ENCODE measurements at places on chromosomes 11 and 22.

- no peak for DNase-seq
These were observed 79.3 kb upstream of the SUSD2 start for GRCh38 chr22:24101966-24102365.

- DNase-seq: no peak
These were observed 111.3 kb downstream of the WNT7B start for GRCh38 chr22:45865561-45866125.

DNA sequence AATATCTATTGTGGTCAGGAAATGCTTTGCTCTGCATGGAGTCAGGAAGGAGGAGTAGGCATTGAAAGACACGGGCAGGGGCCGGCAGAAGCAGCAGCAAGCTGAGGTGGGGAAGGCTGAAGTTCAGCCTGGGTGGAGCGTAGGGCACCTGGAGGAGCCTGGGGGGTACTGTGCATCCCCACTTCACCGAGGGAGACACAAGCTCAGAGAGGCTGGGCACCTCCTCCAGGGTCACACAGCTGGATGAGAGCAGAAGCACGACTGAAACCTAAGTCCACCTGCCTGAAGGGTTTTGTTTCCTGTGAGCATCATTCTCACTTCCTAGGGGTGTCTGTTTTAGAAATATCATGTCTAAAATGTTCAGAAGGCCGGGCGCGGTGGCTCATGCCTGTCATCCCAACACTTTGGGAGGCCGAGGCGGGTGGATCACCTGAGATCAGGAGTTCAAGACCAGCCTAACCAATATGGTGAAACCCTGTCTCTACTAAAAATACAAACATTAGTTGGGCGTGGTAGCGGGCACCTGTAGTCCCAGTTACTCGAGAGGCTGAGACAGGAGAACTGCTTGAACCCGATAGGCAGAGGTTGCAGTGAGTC, 138.3 kb downstream of the MPPED1 start:
- DNase-seq: no peak

DNA sequence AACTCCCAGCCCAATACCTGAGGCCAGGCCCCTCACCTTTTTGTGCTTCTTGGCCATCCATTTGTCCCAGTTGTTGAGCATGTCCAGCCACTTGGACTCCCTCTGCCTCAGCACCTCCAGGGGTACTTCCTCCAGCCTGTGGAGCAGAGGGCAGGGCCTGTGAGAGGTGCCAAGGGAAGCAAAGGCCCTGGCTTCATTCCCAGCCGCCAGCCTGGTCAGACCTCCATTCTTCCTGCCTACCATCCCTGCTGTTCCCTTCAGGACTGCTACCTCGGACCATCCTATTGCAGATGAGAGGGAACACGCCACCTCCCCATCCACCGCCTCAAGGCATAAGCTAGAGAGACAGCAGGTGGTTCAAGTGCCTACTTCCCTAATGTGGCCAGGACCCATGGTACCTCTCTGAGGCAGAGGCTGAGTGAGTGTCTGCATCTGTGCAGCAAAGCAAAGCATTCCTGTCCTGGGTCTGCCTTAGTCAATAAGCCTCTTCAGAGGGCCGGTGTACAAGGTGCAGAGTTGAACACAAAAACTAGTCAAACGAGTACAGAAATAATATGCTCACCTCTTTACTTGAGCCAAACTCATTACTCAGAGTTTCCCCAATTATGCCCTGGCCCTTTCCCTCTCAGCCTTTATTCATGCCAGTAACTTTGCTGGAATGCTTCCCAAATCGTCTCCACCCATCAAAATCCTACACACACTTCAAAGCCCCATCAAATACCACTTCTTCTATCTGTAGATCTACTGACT, 15.4 kb upstream of the CASTOR1 start:
- peak; percentile 6 for DNase-seq

DNA sequence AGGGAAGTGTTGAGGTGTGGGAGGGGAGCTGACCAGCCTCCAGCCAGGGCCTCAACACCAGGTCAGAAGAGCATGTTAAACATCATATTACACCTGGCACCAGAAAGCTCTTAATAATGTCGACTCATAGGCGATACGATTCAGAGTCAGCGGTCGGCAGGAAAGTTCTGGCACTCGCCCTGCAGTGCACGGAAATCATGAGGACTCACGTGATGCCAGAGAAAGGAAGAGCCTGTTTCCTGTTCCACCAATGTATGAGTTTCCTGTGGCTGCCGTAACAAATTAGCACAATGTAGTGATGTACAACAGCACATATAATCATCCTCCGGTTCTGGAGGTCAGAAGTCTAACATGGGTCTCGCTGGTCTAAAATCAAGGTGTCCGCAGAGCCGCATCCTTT, 198.8 kb downstream of the BARX2 start:
- no peak for DNase-seq

- no peak for DNase-seq
These were observed 36.8 kb upstream of the RBFOX2 start for GRCh38 chr22:36065462-36065774.

DNA sequence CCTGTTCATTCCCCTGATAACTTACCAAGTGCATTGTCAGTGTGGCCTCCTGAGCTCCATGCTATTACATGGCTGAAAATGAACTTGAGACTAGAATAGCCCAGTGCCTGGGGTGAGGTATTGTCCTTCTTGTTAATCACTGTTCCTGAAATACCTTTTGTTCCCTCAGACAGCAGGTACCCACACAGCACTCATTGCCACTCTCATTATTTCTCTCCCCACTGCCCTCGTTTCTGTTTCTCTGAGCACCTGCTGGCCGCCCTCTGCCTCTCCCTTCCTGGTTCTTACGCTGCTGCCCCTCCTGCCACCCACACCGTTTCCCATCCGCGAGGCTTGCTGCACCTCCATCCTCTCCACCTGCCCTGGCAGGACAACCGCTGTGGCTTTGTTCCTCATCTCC, 36.9 kb upstream of the RAB1B start:
- no peak for DNase-seq

DNA sequence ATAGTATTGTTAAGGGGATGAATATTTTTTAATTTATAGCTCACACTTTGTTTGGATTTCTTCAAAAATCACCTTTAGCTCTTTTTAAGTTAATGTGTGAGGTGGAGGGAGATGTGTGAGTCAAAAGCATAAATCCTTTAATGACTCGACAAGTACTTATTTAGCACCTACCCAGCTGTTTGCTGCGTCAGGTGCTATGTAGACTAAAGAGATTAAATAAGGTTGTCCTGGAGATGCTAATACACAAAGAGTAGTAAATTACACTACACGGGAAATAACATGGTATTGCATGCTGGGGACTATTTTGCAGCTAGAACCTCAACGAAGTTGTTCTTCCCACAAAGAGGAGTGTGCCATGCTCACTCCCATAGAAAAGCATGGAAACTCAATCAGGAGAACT, 583.3 kb upstream of the TENM4 start:
- DNase-seq: no peak

GRCh38 chr11:121626980-121627379, 174.2 kb upstream of the SORL1-AS1 start:
- no peak for DNase-seq

DNA sequence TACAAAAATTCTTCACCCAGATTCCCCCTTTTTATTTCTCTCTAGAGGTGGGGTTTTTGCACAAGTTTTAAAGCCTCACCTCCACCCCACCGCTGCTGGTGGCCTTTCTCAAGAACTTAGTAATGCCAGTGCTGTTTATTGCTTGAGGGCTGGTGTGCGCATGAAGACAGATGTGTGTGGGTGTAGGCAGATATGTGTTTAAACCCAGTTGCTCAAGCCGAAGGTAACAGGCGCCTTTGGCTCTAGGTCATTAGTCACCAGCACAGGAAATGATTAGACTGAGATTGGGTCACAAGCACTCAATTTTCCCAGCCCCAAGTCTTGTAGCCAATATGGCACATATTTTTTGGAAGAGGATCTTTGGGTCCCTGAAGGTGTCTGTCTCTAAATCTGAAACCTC, 2.7 kb upstream of the CLMP start:
- DNase-seq: no peak

DNA sequence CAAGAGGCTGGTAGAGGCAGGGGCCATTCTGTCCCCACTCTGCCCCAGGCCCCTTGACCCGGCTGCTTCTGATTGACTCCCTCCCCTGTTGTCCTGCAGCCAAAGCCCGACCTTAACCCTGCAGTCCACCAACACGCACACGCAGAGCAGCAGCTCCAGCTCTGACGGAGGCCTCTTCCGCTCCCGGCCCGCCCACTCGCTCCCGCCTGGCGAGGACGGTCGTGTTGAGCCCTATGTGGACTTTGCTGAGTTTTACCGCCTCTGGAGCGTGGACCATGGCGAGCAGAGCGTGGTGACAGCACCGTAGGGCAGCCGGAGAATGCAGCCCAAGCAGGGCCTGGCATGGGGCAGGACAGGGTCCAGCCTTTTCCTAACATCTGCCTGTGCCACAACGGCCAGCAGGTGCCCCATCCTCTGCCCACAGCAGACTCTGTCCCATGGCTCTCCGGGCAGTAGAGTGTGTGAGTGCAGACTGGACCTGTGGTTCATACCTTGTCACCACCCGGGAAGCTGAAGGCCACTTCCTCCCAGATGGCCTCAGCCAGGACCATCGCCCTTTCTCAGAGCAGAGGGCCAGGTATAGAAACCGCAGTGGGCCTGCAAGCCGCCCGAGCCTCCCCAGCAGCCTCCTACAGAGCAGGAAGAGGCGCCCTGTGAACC, 26.8 kb upstream of the MGAT3 start:
- no peak for DNase-seq

- no peak for DNase-seq
These were observed 58.8 kb downstream of the LIF start for GRCh38 chr22:30187529-30188407.

DNA sequence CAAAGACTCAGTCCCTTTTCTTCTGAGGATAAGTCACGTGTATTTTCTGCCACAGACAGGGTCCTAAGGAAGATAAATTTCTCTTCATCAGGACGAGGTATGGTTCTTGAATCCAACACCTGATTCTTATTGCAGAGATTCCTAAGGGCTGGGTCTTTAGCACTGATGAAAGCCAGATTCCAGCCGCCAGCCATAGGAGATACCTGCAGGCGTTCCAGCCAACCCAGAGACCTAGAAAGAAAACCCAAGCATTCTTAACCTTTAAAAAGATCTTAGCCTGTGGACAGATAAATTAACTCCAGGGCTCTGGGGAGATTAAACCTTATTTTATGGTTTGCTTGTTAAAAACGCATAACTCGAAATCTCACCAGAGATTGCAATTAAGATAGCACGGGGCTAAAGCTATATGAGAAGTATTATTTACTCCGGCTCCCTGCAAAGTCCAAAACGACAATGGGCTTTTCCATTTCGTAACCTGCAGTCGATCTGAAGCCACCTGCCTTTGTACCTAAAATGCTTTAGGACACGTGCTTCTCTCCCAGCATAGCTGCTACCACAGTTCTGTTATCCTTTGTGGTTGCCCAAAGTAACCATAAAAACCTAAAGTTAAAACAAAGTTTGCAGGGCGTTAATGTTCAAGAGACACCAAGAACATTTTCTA, 104.5 kb downstream of the NXPE2 start:
- DNase-seq: no peak

- DNase-seq: no peak
These were observed 50.2 kb downstream of the MIAT start for GRCh38 chr22:26707581-26707980.

DNA sequence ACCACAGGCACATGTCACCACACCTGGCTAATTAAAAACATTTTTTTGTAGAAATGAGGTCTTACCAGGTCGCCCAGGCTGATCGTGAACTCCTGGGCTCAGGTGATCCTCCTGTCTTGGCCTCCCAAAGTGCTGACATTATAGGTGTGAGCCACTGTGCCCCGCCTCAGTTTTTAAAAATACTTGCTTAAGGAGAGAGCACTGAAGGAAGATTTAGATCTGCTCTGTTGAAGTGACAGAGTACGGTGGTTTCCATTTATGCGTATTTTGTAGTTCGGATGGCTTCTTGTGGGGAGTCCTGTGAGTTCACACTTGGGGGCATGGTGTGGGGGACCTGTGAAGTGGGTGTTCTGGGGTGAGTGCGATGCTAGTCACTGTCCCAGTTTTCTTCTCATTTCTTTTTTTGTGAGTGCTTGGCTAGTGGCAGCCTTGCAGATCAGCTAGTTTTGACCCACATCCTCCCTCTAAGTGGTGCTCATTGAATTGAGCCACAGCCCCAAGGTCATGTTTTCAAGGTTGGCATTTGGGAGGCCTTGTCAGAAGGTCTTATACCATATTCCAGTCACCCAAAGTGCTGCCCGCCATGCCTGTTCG, 31.5 kb downstream of the PTPRJ start:
- DNase-seq: no peak

DNA sequence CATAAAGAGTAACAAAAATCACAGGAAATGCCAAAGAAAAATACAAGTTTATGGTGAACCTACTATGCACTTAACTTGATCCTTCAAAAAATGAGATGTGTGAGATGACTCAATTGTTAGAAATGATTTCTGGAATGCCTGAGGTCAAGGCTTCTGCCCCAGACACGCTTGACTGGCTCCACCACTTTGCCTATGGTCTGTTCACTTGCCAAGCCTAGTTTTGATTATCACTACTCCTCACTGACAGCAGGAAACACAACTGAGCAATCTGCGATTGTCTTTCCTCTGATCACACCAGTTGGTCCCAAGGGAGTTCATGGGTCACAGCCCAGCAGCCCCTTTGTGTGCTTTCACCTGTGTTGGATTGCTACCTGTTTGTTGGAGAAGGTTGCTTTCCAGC, 20.6 kb upstream of the PRDM10 start:
- DNase-seq: no peak

DNA sequence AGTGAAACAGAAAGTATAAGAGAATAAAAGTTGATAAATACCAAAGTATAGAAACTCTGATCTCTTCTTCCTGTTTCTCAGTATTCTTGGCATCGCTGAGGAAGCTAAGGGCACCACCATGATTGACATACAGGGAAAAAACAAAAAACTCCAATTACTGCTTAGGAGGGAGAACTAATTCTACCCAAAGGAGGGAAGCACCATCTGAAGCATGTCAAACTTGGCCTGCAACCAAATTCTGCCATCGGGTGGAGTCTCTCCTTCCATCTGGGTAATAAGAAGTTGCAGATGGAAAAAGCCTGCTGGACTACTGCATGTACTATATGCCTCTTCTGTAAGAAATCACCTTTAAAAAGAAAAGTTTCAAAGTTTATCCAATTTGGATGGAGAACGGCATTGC, 30.5 kb upstream of the PPP2R1B start:
- no peak for DNase-seq

DNA sequence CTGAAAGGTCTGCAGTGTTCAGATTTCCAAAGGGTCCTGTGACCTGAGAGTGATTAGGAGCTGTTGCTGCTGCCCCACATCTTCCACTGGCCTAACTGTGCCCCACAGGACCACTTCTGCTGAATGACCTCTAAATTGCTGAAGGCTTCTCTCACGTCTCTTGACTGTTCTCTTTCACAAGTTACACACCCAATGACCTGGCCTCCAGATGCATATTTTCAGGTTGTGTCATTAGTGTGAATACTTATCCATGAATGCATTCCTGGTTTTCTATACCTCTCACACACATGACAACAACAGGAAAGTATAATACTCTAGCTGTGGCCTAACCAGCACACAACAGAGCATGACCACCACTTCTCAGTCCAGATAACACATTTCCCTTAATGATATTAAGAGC, 15.4 kb downstream of the PRR14L start:
- DNase-seq: no peak

All from midbrain (tissue), 1 donor.